ENCODE measurements at places on chromosomes 1 and 21. TPM values are rescaled to one million over a fixed set of nuclear protein-coding genes. Genes with fewer than 3 reads are reported as not detected.

DNA sequence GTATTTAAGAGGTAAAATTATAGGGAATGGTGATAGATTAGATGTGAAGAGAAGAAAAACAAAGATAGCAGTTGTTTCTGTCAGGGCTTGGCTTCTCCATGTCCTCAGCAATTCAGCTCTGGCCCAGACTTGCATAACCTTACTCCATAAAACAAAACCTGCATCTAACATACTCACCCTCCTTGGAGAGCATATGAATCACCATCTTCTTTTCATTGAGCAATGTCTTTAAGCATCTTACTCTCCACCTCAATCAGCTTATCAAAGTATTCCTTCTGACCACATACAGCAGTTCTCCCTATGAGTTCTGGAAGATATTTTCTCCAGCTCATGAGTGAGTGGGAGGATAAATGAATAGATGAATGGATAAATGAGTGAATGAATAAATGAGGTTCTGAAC is 49.0 kb downstream of the RAB3B start:
- DNase-seq, result no peak

DNA sequence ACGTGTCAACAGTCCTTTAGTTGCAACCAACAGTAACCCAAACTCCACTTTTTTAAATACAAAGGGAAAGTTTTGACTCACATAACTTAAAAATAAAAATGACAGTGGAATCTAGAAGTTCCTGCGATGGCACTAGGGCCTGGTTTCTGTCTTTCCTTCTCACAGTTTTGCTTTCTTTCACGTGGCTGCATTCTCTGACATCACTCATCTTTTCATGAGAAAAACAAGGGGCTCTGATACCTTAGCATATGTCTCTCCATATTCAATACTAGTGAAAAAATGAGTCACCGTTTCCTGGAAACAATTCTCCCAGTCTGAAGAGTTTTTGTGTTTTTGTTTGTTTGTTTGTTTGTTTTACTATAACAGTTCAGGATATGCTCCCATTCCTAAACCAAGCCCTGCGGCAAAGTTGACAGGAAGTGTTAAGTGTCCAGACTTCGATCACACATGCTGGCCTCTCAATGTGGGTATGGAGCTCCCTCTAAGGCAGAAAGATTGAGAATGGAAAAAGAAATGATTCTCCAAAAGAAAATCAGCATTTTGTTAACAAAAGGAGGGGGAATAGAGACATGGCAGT is 483.3 kb downstream of the TTLL7 start:
- DNase-seq, result no peak

- DNase-seq, result no peak
These were observed 20.9 kb downstream of the PLA2G2F start for GRCh38 chr1:20160034-20160433.

DNA sequence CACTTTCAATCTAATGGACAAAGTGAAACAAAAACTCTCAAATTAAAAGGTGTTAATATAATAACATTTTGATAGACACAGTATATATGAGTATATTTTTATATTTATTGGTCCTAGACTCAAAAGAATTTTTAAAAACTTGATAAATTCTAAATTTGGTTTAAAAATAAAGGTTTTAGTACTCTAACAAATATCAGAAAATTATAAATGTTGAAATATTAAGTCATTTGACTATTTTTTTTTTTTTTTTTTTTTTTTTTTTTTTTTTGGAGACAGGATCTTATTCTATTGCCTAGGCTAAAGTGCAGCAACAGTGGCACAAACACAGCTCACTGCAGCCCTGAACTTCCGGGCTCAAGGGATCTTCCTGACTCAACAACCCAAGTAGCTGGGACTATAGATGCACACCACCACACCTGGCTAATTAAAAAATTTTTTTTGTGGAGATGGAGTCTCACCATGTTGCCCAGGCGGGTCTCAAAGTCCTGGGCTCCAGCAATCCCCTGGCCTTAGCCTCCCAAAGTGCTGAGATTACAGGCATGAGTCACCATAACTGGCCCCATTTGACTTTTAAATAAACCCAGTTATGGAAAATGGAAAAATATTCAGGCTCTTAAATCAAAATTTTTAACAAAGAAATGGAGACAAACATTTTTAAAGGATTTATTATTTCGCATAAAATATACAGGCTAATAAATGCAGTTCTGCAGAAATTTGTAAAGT is 60.8 kb upstream of the RBM34 start:
- no peak for DNase-seq

DNA sequence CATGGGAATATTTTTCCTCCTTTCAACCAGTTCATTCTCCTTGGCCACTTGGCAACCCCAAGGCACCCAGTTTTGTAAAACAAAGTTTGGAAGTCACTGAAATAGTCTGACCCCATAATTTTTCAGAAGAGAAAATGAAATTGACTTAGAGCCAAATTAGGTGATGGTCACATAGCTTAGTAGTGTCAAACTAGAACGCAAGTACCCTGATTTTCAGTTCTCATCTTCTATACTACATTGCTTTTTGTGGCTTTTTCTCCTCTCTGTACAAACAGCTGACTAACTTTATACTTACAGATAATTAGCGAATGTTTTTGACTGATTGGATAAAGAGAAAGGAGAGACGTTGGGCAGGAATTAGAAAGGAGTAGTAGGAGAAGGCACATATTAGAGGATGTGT is 33.1 kb downstream of the IARS2 start:
- DNase-seq, result no peak

DNA sequence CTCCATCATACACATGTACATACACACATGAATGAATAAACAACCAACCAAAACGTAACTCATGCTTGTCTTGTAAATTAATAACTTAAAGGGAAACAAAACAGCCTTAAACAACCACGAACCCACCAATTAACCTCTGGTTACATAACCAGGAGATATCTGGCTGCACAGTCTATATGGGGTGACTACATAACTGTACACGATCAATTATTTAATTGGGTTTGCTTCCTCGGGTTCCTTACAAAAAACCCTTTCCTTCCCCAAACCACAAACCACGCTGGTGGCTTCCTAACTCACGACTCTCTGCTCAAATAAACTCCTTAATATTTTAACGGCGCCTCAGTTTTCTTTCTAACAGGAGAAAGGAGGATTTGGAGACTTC is 744 bp downstream of the ZNF670 start:
- DNase-seq, result no peak

DNA sequence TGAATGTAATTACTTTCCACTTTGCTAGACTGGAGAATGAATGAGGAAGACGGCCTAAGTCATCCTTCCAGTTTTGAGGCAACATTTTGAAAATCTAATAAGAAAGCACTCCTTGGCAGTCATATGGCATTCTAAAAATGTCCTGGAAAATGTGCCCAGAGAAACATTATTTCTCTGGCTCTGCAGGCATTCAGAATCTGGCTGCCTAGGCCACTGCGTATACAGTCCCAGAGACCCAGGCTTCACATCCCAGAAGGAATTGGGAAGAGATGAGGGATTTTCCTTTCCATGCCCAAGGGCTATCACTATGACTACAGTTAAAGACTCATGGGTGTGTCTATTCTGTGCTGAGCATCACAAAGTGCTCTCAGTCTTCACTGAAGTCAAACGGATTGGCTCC is 92.9 kb downstream of the BEND5 start:
- DNase-seq, result no peak

- DNase-seq, result no peak
These were observed 1.1 kb downstream of the MPZL1 start for GRCh38 chr1:167722870-167723251.

DNA sequence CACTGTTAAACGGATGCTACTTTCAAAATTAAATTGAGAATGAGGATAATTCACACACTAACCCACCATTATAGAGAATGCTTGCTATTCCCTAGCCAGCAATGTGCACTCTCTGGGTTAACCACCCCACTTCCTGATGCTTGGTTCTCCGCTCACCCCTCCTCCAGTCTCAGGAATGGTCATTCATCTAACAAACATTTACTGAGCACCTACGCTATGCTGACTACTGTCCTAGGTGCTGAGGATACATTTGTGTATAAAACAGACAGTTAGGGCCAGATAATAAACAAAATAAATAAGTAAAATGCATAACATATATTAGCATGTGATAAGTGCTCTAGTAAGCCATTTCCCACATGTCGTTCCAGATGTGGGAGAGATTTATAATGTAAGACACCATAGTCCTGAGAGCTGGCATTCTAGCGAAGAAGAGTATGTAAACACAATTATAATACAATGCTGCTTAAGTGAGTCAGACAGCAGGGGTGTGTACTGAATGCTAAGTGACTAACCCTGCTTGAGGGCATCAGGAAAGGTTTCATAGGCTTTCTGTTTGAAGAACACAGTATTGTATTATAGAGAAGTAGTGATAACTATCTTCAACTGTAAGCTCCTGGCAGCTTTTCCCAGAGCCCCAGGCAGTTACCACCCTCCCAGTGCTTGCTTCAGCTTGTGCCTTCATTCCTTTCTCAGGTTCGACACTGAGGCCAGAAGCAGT is 126.7 kb upstream of the CACHD1 start:
- no peak for DNase-seq

DNA sequence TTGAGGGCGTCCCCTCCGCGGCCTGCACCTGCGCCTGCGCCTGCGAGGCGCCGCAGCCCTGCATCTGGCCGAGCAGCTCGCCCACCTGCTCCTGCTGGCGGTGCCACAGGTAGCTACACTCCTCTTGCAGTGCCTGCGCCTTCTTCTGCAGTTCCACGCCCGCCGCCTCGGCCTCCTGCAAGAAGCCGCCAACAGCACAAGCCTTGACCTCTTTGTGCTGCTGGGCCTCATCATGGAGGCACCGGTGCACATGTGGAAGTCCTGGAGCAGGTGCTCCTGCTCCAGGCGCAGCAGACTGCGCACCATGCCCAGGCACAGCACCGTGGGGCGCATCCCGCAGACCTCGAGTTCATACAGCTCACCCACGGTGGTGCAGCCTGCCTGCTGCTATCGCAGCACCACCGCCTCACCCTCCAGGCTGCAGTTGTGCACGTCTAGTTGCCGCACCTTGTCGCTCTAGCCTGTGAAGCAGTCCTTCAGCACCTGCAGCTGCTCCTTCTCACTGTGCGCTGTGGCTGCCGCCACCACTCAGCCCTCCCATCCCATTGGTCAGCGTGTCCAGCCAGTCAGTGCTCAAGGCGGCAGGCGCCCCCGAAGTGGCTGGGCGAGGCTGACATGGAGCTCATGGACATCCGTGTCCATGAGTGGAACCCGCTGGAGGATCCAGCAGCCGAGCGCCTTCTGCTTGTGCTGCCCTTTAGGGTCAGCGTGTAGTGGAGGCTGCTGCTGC is 12.2 kb upstream of the CD2 start:
- DNase-seq, result no peak

DNA sequence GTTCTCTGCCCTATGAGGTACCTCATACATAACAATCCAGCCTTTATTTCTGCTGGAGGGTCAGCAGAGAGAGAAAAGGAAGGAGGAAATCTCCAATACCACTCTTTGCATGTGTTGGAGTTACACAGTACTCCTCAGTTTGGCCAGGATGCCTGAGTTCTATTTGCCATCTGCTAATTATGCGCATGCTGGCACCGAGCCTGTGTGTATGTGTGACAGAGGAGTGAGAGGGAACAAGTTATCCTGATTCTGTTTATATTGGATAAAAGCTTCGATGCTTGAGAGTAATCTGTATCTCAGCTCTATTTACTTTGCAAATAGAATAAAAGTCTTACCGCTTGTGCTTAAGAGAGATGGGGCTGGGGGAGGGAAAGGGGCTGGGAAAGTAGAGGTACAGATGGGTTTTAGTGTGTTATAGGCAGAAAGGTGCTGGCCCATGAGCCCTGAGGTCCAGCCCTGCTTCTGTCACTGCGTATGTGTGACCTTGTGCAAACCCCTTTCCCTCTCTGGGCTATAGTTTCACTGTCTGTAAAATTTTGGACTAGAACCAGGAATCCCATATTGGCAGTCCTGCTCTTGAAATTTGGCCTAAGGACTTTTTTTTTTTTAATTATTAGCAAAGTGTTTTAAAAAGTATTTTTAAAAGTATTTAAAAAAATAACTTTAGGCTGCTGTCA is 54.5 kb upstream of the PLXNA2 start:
- DNase-seq, result no peak

TATDN3 gene
- polyA plus RNA-seq, result 17.8 TPM

NHLH1 gene
- polyA plus RNA-seq, result not detected

PLXNA2 gene
- polyA plus RNA-seq, result 1.0 TPM
